ENCODE measurements at places on chromosomes 2 and 18.
A peak's percentile ranks its signal among the peaks of the same experiment; 100 is the strongest.

GRCh38 chr2:219510512-219511135, 3.7 kb upstream of the ASIC4 start:
- DNase-seq = no peak

- no peak for DNase-seq
Measured at GRCh38 chr18:11047156-11047555, 102.2 kb downstream of the PIEZO2 start.

DNA sequence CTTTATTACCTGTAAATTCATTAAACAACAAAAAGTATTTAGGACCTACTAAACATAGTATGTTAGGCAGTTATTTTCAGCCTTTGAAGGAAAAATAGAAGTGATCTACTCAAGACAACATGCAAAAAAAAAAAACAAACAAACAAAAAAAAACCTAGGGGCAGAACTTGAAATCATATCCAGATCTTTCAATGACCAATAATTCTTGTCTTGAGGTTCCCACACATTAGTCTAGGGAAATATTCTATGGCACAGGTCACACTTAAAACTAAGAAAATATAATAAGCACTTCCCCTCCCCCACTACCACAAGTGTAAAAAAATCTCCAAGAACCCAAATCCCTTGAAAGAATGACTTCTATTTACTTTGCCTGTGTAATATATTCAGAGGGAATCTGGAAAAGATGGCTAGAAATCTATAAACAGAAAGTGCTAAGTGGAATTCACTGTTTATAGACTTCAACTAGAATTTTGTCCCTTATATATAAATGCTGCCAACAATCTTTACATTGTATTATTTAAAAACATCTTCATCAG, 3.5 kb downstream of the PELI1 start:
- DNase-seq = no peak

DNA sequence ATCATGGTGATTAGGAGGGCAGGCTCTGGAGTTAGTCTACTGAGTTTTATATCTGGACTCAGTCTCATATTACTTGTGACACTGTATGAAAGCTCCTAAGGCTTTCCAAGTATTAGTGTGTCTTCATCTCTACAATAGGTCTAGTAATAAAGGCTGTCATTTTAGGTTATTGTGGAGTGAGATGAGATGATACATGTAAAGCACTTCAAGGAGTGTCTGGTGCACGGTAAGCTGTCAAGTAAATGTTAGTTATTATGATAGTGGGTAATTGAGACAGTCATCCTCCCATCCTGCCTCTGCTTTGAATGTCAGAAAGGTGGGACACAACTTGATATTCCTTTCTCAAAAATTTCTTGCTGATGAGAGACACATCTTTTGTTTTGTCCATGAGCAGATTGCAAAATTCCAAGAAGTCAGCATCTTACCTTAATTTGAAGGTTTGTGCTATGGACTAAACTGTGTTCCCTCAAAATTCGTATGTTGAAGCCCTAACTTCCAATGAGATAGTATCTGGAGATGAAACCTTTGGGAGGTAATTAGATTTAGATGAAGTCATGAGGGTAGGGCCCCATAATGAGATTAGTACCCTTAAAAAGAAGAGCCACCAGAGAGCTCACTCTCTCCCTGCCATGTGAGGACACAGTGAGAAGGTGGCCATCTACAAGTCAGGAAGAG, 41.4 kb upstream of the UPP2 start:
- no peak for DNase-seq

GRCh38 chr18:77005651-77006195, 126.9 kb downstream of the MBP start:
- DNase-seq = no peak

- no peak for DNase-seq
Measured at GRCh38 chr2:2172516-2172915, 158.6 kb downstream of the MYT1L start.

- no peak for DNase-seq
Measured at GRCh38 chr18:60910534-60910933, 422.7 kb upstream of the CDH20 start.

GRCh38 chr2:105573910-105574655, 170.6 kb upstream of the NCK2 start:
- peak; percentile 50 for DNase-seq

DNA sequence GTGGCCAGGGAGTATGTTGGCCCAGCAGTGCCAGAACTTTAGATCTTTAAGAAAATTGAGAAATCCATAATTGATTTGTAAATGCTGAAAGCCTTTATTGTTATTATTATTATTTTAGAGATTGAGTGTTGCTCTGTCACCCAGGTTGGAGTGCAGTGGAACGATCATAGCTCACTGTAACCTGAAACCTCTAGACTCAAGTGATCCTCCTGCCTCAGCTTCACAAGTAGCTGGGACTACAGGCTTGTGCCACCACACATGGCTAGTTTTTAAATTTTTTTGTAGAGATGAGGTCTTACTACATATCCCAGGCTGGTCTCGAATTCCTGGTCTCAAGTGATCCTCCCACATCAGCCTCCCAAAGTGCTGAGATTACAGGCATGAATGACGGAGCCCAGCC, 143.2 kb upstream of the CCDC68 start:
- no peak for DNase-seq

GRCh38 chr2:204933735-204934374, 388.6 kb downstream of the PARD3B start:
- no peak for DNase-seq

DNA sequence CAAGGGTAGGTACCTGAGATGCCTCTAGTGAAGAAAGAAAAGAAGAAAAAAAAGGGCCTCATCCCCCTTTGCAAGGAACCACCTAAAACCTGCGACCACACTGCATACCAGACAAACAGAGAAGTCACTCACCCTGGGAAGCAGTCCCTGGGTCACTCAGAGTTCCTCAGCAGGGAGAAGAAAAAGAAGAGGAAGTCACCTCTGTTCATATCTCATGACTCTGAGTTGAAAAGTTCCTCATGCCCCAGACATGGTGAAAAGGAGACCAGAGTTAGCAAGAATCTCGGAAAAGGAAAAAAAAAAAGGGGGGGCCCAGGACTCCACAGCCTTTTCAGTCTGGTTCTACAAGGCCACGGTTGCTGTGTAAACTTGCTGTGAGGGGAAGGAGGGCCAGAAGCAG, 478.4 kb upstream of the NRXN1 start:
- DNase-seq = no peak

DNA sequence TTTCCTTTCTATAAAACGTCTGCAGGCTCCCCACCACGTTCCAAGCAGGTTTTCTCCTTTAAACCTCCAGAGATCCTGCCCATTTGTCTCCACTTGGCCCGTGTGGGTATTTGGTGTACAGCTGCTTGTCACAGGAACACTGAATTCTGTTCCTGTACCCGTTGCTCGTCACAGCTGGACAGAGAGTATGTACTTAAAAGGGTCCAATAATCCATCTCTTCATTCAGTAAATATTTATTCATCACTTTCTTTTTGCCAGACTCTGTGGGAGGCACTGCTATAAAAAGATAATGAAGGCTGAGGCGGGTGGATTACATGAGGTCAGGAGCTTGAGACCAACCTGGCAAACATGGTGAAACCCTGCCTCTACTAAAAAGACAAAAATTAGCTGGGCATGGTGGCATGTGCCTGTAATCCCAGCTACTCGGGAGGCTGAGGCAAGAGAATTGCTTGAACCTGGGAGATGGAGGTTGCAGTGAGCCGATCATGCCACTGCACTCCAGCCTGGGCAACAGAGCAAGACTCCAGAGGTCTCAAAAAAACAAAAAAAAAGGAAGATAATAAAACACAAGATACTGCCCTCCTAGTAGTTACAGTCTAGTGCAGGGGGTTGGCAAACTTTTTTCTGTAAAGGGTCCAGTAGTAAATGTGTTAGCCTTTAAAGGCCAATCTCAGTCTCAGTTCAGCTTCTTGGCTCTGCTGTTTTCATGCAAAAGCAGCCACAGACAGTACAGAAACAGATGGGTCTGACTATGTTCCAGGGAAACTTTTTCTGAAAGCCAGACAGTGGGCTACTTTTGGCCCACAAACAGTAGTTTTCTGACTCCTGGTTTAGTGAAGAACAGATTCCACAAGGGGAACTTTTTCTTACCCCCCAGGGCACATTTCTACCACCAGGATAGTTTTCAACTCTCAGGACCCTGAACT, 309.9 kb upstream of the RAB12 start:
- DNase-seq = no peak

GRCh38 chr2:96916646-96917543, 47.0 kb upstream of the SEMA4C start:
- no peak for DNase-seq

DNA sequence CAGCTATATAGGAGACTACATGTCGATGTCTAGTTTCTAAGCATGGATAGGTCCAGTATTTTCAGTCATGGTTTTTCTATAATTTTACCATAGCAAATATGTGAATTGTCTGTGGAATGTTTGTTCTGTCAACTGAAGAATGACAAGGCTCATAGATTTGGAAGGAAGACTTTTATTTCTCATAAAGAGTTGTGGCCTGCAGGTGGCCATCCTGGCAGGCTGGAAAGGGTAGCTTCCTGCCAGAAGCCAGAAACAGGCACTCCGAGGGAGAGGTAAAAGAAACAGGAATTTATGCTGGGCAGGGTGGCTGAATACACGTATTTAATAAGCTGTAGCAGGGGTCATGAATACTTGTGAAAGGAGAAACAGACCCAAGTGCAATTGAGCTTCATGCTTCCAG, 182.1 kb downstream of the PARD3B start:
- no peak for DNase-seq

- no peak for DNase-seq
Measured at GRCh38 chr2:131035112-131035825, 58.0 kb downstream of the FAM168B start.

GRCh38 chr2:198702796-198703195, 754.9 kb downstream of the SATB2 start:
- no peak for DNase-seq

DNA sequence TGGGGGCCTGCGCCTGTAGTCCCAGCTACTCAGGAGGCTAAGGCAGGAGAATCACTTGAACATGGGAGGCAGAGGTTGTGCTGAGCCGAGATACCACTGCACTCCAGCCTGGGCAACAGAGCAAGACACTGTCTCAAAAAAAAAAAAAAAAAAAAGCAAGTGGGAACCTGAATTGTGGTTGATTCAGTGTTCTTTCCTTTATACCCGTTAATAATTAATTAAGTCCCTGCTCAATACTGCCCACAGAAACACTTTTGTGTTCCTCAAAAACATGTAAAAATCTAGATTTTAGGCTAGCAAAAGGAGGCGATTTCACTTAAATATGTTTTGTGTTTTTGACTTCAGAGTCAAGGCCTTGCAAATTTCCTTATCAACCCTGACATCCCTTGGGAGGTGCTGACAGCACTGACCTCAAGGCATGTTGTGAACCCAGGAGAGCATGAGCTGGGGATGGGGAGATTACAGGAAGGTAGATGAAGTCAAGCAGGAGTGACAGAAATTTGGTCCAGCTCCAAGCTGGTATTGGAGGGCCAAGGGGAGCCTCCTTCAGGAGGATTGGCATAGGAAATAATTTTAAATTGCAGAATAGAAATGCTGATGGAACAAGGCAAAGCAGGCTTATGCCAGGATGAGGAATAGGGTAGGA, 89.0 kb upstream of the PNPT1 start:
- DNase-seq = no peak

GRCh38 chr2:240893363-240893844, 2.6 kb downstream of the MAB21L4 start:
- no peak for DNase-seq

DNA sequence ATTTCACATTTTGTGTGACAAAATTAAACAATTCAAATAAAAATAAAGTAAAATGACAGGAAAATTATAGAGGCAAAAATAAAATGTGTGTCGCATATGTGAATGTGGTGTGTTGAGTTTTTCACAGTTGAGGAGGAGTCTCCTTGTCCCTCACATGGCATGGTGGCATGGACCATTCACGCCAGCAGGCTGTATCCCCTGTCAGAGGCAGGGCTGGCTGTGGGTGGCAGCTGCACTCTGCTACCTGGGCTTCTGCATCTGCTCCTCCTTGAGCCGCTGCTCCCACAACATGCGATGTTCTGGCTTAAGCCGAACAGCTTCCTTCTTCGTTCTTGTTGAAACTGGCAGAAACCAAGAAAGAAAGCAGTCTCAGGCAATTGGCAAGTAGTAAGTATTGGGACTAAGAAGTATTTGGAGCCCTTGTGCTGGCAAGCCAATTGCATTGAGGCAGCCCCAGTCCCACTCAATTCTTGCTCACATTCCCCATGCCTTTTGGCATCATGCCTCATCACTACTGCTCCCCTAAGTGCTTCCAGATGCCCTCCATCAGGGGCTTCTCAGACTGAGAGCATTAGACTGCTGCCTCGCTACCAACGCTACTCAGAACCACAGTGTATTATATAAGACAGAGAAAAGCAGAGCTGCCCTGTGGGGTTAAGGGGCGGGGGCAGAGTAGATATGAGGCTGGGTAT, 177.9 kb upstream of the NABP1 start:
- no peak for DNase-seq

GRCh38 chr18:37163119-37163518, 334.2 kb downstream of the KIAA1328 start:
- DNase-seq = no peak

DNA sequence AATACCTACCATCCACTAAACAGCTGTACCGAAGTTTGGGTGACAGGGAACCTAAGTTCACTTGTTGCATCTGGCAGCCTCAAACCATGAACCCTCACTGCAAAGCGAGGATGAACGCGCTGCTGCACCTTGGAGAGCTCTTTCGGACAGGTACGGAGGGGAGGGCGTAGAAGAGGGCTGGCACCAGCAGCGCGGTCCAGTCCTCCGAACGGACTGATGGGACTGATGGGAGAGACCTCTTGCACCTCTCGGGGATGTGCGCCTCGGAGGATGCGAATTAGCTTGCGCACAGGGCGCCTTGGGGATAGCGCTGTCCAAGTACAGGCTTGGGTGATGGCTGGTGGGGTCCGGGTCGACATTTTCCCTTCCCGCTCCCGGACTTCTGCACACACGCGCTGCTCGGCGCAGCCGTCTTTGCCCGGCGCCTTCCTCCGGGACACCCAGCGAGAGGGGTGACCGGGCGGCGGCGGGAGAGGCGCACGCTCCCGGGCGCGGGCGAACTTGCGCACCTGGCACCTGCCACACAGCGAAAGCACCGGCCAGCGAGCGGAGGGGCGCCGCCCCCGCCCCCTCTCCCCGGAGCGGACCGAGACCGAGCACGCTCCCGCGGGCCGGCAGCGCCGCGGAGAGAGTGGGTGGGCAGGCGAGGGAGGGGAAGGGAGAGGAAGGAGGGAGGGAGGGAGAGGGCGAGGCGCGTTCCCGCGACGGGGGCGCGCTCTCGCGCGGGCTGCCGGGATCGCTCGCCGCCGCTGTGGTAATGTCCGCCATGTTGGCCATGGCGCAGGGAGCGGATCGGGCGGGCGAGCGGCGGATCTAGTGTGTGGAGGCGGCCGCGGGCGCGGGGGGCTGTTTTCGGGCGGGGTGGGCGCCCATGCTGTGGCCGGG, at the start of gene EPC2:
Gene EPC2 (plus strand): TSS at position 754 of the 885 bp plus-strand sequence. CDS start 267 bp downstream, outside the sequence.
- peak; percentile 68 for DNase-seq

DNA sequence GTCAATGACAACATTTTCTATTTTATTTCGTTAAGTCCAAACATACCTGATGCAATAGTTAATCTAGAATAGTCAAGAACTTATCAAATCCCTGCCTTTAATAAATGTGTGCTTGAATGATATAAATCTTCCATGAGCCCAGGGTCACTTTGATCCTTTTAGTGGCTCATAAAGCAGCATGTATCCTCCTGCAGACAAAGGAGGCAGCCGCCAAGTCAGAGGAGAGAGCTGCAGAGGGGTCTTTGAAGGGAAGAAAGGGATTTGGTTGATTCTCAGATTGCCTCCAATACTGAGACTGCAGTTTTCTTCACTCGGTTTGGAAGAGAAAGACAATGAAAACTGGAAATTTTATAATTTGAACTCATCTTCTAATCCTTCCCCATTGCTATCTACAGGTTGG, 378.4 kb upstream of the PIK3C3 start:
- no peak for DNase-seq

- no peak for DNase-seq
Measured at GRCh38 chr2:68987021-68987503, 12.6 kb downstream of the GKN1 start.

- DNase-seq = no peak
Measured at GRCh38 chr18:33677891-33678290, 99.9 kb downstream of the ASXL3 start.

All from NCI-H1105 treated with DMSO at 0.1 percent for 48 hours (cell line).